ENCODE measurements at places on chromosomes 13 and 19. TPM values are rescaled to one million over a fixed set of nuclear protein-coding genes. Genes with fewer than 3 reads are reported as not detected.

- peak; percentile 63 for DNase-seq
Measured at GRCh38 chr13:21670006-21670882, 629 bp upstream of the FGF9 start.

TEKTIP1 gene
- 1.8 TPM for total RNA-seq

ZNF66 gene
- 1.5 TPM for total RNA-seq

ZNF414 gene
- 14.8 TPM for total RNA-seq

Data from heart left ventricle (tissue), 16 donors.